HT1080 (cell line): ENCODE measurements at places on chromosomes 7 and 10.

DNA sequence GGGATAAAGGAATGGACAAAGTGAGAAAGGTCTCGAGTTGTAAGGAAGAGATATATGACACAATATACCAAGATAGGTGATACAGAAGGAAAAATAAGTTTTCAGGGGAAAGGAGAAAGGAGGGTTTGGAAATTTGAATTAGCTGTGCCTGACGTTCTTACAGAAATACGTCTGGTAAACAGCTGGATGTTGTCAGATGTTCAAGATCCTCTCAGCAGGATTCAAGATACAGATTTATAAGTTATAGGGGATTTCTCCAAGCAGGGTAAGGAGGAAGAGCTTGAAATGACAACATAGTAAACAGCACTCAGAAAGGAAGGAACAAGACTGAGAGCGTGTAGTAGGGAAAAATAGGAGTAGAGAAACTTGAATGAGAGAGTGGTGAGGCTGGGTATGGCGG lies 1184.1 kb downstream of the TYW1 start:
- DNase-seq = no peak

- DNase-seq = no peak
Observed at GRCh38 chr7:2065528-2065927, 167.2 kb downstream of the MAD1L1 start.

GRCh38 chr10:25768167-25768566 lies 165.9 kb upstream of the MYO3A start:
- no peak for DNase-seq

DNA sequence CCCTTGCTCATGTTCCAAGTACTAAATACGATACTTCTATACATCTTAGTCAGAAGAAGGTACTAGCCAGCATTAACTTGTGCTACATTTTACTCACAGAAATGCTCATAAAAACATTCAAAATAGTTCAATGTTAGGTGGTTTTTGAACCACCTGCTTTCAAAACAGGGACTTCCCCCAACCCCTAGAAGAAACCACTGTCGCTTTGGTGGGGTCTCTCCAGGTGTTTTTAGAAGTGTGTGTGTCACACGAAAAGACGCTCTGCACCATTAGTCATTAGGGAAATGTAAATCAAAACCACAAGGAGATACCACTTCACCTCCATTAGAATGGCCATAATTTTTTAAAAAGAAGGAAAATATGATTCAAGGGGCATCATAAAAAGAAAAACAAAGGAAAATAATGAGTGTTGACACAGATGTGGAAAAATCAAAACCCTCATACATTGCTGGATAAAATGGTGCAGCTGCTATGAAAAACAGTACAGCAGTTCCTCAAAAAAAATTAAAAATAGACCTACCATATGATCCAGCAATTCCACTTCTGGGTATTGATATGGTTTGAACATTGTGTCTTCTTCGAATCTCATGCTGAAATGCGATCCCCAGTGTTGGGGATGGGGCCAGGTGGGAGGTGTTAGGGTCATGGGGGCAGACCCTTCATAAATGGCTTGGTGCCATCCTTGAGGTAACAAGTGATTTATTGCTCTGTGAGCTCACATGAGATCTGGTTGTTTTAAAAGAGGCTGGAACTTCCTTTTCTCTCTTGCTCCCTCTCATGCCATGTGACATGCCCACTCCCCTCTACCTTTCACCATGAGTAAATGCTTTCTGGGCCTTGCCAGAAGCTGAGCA lies 74.2 kb downstream of the MALSU1 start:
- peak; percentile 65 for DNase-seq
